ENCODE measurements at places on chromosomes 3 and 15.

DNA sequence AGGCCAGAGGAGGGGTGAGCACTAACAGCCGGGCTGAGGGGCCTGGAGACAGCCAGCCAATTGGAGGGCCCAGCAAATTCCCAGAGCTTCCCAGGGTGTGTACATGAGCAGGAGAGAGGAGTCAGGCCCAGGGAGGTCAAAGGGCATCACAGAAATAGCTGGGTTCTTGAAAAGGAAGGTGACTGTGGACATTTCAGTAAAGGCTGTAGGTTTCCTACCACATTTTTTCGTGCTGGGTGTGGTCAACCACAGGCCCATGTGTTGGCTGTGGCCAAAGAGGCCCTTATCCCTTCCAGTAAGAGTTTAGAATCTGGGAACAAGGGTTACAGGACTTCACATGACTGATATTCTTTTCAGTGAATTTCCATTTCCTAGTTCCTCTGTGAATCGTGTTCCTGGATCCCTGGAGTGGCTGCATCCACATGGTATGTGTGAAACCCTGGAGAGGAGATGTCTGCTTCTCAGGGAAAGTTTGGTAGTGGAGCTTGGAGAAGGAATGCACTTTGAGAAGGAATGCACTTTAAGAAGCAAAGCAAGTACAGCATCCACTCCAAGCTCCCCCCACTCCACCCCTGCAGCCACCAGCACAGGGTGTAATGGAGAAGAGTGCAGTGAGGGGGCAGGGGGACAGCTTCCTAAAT, 73.2 kb upstream of the HEG1 start:
- DNase-seq = peak; percentile 85

GRCh38 chr3:116030131-116030850, 407.0 kb downstream of the GAP43 start:
- no peak for DNase-seq

GRCh38 chr15:69460481-69460880, 7.9 kb downstream of the RPLP1 start:
- no peak for DNase-seq

- DNase-seq = peak; percentile 95
Observed at GRCh38 chr3:29694783-29695182, 413.9 kb downstream of the RBMS3 start.

GRCh38 chr15:44489464-44489863, 47.5 kb upstream of the EIF3J start:
- peak; percentile 90 for DNase-seq
